NCI-H2227 treated with DMSO at 0.1 percent for 48 hours (cell line): ENCODE measurements at places on chromosomes 6 and 20.

DNA sequence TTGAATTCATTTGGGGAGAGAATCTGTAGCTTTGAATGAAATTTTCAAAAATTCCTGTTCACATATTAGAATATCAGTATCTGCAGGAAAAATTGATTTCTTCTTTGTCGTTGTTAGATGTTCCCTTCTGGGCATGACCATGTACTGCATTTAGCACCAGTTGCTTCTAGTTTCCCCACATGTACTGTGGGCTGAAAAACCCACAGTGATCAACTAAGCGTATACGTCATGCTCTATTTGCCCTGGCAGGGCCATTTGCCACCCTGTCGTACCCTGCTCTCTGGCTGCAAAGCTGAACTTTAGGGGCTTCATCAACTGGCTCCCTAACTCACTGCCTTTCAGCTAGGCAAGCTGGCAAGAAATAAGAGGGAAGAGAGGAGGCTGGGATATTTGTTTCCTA lies 340.7 kb upstream of the TSHZ2 start:
- DNase-seq: no peak

DNA sequence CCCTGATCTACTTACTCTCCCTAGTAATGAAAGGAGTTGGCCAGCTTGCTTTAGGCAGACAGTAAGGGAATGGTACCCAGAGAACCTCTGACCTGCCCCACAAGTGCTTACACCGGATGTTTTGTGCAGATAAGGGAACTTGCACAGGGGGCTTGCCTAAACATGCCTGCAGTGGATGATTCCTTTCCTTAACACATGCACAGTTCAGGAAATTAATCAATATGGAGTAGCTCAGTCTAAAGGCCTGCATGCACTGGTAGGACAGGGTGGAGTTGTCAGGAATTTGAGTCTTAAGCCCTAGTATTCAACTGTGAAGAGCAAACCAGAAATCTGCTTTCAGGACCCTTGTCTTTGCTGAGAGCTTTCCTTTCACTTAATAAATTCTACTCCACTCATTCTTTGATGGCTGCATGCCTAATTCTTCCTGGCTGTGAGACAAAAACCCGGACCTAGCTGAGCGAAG lies 3.9 kb upstream of the TRIM38 start:
- DNase-seq: no peak

DNA sequence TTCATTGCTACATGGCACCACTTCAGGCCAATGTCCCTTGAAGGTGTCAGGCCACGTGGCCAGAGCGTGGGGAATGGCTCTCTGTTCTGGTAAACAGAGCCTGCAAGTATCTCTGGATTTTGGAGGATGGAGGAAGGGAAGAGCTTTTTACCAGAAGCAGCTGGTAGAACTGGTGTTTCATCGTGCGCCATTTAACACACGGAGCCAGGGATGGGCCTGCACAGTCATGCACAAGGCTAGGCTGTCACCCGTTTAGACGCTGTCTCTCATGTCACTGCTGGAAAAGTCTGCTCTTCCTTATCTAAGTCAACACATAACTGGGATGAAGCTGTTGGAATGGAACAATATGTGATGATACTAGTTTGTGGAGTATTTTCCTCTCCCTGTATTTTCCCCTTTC lies 123.9 kb downstream of the IBTK start:
- DNase-seq: no peak

- DNase-seq: no peak
Observed at GRCh38 chr20:44145131-44145775, 41.7 kb downstream of the JPH2 start.
